ENCODE measurements at places on chromosomes 7 and 10. TPM values are rescaled to one million over a fixed set of nuclear protein-coding genes. Genes with fewer than 3 reads are reported as not detected.

DNA sequence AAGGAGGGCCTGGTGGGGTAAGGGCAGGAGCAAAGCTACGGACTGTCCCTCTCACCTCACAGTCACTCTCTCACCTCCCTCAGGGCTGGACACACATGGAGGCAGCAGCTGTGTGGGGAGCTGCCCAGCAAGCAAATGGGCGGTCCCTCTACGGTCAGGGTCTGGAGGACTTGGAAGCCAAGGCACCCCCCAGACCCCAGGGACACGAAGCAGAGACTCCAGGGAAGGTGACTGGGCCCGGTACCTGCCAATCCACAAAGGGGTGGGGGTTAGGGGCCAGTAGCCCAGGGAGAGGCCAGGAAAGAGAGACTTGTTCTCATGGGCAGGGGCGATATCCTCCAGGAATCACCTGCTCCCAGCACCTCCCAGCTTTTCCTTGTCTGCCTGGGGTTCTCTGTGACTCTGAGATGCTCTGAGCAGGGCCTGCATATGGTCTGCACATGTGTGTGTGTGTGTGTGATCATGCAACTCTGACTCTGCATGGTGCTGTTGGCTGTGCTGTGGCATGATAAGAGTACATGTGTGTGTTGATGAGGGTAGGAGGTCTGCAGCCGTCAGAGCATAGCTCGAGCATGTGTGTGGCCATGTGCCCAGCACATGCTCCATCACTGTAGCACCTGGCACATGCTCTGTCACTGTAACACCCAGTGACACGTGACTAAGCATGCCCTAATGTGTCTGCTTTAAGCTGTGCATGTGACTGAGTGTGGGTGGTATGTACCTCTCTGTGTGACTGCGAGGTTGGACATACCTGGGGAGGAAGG, 4.6 kb upstream of the LDB3 start:
- no peak for DNase-seq

Gene RPEL1
- total RNA-seq = not detected

Gene UPK3BL2
- 18.1 TPM for total RNA-seq

GRCh38 chr10:9656996-9657395, 1360.7 kb upstream of the CELF2 start:
- DNase-seq = no peak

Gene NOS3
- 9.8 TPM for total RNA-seq

- no peak for DNase-seq
Observed at GRCh38 chr10:68224810-68225209, 7.1 kb downstream of the ATOH7 start.

DNA sequence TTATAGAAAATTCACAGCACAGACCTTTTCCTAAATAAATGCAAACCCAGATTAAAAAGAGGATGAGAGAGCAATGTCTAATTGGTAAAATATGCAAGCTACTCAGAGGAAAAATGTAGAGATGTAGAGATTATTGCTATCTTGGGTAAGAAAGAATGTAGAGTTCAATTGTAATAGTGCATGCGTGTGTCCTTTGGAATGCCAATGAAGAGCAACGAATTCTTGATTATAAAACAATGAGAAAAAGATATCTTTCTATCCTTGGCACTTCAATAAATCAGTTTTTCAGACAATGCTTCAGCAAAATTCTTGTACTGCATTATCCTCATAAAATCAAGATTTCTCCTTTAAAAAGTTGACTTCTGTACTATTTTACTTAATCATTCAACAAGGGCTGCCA, 50.9 kb downstream of the SEMA3D start:
- no peak for DNase-seq

Gene CTAGE4
- 1.2 TPM for total RNA-seq

GRCh38 chr10:131312478-131312836, 936 bp upstream of the TCERG1L start:
- DNase-seq = no peak

DNA sequence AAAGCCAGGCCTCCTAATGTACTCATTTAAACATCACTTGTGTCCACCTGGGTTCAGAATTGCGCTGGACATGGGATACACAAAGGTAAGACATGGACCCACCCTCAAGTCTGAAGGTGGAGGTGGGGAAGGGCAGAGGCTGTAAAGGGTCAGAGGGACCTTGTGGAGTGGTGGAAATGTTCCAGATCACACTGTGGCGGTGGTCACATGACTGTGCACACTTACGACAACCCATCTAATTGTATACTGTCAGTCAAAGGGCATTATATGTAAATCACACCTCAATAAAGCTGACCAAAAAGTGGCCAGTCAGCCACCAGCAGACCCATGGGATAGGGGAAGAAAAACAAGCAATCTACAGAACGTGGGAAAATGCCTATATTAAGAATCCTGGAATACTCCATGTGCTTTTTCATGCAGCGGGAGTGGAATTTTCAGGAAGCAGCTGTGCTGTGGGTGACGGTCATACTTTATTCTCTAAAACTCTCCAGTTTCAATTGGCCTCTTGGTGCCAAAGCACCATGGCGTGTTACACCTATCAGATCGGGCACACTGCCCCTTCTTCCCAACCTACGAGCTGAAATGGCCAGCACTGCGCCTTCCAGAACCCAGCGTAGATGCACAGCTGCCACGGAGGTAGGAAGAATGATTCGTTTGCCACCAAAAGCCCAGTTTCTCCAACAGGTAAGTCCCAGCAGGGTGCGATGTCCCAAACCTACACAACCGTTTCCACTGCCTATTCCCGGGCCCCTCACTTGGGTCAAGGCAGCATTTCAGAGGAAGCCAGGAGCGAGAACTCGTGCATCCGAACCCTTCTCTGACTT, 69.8 kb downstream of the PRKAG2 start:
- DNase-seq = no peak

DNA sequence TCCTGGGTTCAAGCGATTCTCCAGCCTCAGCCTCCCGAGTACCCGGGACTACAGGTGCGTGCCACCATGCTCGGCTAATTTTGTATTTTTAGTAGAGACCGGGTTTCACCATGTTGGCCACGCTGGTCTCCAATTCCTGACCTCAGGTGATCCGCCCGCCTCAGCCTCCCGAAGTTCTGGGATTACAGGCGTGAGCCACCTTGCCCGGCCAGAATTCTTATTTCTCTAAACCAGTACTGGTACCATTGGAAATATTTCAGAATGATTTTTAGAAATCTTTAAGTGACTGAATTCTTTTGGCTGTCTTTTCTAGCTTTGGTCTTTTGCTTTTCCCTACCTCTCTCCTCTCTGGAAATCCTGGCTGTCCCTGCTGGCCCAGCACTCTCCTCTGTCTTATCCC, 2.8 kb downstream of the GNAI1 start:
- DNase-seq = no peak

GRCh38 chr7:151174246-151175046, 7.0 kb upstream of the GBX1 start:
- no peak for DNase-seq

DNA sequence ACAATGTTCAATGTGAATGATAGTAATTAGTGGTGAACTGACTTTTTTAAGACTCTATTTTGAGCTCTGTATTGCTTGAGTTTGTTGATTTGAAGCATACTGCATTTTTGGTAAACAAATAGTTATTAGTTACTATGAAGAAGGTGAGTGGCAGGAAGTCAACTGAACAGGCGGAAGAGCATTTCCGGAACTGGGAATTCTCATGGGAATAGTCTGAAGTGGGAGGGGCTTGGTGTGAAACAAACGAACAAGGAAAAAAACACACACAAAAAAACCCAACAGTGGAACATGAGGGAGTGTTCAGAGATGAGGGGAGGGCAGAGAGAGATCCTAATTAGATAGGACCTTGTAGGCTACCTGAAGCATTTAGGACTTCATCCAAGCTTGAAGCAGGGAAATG, 43.9 kb upstream of the C1QL3 start:
- DNase-seq = no peak

Gene ARHGAP22
- 0.18 TPM for total RNA-seq

GRCh38 chr7:21916629-21917028, 29.1 kb downstream of the CDCA7L start:
- no peak for DNase-seq

Gene CFAP46
- total RNA-seq = not detected

- no peak for DNase-seq
Observed at GRCh38 chr7:33722383-33723101, 182.8 kb upstream of the BMPER start.

DNA sequence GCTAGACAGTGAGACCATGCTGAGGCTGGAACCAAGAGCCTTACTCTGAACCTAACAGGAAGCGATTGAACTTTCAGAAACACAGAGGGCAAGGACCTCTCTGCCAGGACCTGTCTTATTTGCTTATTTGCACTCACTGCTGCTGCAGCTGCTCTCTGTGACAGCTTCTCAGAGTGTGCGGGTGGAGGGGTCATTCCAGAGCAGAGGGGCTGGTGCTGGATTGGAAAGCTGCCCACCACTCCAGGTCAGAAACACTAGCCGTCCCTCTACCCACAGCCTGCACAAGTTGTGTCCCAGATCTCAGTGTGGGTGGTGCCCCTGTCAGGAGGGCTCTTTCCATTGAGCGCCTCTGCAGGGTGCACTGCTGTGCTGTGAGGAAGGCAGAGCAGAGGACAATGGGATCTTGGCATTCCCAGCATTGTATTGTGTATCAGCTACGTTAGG, 126.2 kb downstream of the CCNY start:
- no peak for DNase-seq

GRCh38 chr7:139246905-139247304, 15.9 kb downstream of the UBN2 start:
- no peak for DNase-seq

Gene OR2A42
- 0.09 TPM for total RNA-seq

Gene ASB10
- total RNA-seq = not detected

DNA sequence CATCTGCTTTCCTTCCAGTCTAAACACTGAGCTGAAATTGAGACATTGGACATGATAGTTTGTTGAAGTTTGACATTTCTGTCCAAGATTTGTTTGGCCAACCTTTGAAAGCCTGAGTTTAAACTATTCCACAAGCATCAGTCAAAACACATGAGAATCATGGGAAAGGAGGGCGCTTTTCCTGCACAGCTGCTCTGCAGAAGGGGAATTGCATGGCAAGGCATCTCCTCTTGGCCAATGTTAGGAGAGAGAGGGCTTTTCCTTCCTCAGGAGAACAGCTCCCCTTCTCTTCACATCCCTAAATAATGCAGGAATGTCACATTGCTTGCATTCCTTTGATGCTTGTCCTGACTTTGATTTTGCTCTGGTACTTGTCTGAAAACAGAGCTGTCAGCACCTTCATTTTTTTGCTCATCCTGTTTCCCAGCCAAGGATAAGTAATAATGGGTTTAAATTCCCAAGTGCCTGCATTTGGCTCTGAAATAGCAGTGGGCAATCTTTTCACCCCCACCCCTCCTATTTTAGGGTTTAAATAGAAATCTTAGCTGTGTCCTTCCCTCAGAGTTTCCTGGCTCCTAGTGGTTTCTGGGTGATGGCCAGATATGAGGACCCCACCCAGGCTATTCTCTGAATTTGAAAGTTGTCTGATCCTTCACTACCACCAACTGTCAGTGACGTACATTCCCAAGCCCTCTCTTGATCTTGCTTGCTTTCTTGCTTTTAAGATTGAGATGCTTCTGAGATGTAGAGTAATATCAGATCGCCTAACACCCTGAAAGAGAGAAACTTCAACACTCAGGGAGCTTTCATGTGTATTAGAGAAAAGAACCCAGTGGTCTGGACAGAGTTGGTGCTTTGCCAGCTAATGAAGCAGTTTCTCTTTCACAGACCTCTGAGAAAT, 75.2 kb upstream of the NPVF start:
- no peak for DNase-seq

Data from activated T-helper 2 cell treated with anti-CD3 and anti-CD28 coated beads, Interferon-gamma antibody, Interleukin-2, Interleukin-4, amounts not matched to agents 10 μg/mL and 5 μg/mL and 100 μg/mL, durations not matched to agents 14 hours and 24 hours and 36 hours (primary cell).